ENCODE measurements at places on chromosomes 5 and 9.

GRCh38 chr5:17916446-17916845 is 282.2 kb downstream of the TAF11L14 start:
- no peak for DNase-seq

GRCh38 chr9:105313238-105313637 is 68.8 kb downstream of the SLC44A1 start:
- no peak for DNase-seq

- peak; percentile 37 for DNase-seq
Observed at GRCh38 chr5:31825518-31826068, 186.7 kb downstream of the PDZD2 start.

- DNase-seq, result no peak
Observed at GRCh38 chr9:81969971-81970370, 18.6 kb upstream of the SPATA31D1 start.

GRCh38 chr5:50550267-50550666 is 109.2 kb upstream of the EMB start:
- DNase-seq, result no peak

GRCh38 chr5:179960204-179960831 is 52.6 kb upstream of the TBC1D9B start:
- DNase-seq, result no peak

GRCh38 chr5:153084511-153084910 is 406.0 kb upstream of the GRIA1 start:
- no peak for DNase-seq

- no peak for DNase-seq
Observed at GRCh38 chr9:129125478-129125877, 14.3 kb downstream of the PTPA start.

- no peak for DNase-seq
Observed at GRCh38 chr9:95018099-95018936, 291.8 kb downstream of the AOPEP start.

DNA sequence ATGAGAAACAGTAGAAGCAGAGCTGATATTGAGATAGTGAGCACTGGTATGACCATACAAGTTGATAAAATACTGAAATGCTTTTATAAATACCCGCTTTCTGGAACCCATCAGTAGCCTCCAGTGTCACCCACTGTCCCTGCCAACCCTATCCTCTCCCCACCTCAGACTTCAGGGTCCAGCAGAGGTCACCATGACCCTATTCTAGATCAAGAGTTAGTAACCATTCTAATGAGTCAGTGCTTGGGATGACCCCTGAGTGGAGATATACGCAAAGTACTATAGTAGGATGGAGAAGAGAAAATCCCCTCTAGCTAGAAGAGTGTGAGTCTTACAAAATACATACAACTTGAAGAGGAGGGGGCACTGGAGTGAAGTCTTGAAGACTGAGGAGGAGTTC is 297.9 kb upstream of the BRINP1 start:
- DNase-seq, result no peak

DNA sequence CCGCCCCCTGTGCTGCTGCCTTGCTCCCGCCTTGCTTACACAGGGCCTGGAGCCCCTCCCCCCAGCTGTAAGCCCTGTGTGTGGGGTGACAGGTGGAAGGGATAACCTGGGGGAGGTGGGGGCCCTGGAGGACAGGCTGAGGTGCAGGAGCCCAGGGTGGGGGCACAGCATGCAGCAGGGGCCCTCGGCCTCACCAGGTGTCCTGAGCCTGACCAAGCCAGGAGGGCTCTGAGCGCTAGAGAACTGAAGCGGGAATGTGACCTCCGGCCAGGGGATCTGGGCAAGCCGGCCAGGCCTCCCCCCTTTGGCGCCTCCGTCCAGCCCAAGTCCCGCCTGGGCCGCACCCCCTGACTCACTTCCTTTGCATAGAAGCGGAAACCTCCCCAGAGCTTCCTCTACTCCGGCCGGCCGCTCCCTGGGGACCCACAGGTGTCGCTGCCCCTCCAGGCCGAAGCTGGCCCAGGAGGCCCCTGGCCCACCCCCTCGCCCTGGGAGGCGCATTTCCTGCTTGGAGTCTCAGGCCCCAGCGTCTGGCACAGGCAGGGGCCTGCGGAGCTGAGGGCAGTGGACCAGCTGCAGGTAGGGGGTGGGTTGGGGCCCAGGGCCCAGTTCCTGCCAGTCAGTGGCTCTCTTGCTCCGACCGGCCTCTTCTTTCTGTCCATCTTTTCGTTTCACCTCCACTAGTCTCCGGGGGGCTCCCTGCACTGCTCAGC is at the start of gene TOR4A:
Gene TOR4A (plus strand): TSS at position 398 of the 713 bp plus-strand sequence. CDS start 964 bp downstream, outside the sequence.
- DNase-seq, result peak; percentile 68

GRCh38 chr9:128946571-128947276 is 679 bp downstream of the DOLK start:
- DNase-seq, result no peak

DNA sequence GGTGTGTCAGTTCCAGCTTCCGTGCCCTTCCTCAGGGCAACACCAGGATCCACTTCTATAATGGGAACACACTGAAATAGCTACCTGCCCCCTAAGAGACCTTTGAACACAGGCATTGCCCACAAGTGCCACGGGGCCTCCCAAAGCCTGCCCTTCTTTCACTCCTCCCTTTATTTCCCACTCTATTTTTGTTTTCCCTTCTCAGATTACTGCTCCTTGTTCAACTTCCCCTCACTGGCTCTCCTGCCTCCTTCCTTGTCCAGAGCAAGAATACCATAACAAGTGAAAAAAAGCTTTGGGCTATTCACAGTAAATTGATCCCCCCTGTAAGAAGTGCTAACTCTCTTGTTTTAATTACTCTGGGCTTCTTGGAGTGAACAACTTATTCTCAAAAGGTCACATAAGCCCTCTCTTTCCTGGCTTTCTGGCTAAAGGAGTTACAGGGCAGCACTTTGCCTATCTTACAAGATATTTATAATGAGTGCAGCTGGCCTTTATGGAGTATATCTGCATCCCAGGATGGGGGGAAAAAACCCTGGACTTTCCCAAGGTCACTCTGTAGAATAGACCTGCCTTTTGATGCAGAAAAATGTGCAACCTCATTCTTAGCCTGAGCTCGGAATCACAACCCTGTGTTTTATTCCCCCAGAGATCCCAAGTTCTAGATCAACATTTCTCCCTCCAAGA is 11.3 kb downstream of the CTXN3 start:
- no peak for DNase-seq
